Natural killer cell (primary cell): ENCODE measurements at places on chromosomes 16 and 17.

DNA sequence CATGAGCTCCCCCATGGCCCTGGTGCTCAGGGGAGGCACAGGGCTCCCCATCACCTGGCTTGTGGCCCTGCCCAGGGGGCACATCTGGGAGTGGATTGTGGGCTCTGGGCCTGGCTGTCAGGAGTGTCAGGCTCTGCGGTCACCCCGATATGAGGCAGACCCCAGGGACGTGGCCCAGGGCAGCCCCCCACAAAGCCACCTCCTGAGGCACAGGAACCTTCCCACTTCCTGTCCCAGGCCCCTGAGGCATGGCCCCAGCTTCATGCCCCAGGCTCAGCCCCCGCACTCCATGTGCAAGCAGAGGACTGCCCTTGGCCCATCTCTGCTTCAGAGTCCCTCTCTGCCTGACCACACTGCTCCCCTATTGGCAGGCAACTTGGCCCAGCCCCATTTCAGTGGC, 160.3 kb downstream of the PCTP start:
- no peak for DNase-seq

- no peak for DNase-seq
Measured at GRCh38 chr16:10081201-10081940, 100.9 kb downstream of the GRIN2A start.

- no peak for DNase-seq
Measured at GRCh38 chr17:33125552-33125950, 133.9 kb downstream of the SPACA3 start.

GRCh38 chr17:47368262-47368661, 44.5 kb downstream of the EFCAB13 start:
- no peak for DNase-seq
